ENCODE measurements at places on chromosomes 4 and X.

DNA sequence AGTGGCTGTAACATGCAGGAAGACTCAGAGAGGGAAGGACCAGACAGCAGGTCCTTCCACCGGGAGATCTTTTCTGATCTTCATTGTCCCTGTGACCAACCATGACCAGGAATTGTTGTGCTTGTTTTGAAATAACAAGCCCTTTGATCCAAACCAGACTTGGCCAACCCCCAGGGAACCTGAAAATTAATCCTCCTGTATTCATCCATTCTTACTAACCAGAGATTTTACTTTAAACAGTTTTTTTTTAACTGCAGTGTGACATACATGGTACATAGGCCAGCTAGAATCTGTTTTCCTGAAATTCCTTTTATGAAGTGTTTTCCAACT is 4.0 kb downstream of the WFS1 start:
- no peak for DNase-seq

DNA sequence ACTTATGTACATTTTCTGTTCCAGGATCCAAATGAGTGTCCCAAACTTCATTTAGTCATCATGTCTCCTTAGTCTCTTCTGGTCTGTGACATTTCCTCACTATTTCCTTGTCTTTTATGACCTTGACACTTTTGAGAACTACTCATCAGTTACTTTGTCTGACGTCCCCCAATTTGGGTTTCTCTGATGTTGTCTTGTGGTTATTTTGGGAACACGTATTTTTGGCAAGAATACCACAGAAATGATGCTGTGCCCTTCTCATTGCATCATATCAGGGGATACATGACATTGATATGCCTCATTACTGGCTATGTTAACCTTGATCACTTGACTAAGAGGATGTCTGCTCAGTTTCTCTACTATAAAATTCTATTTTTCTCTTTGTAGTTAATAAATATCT is 308.8 kb downstream of the ZNF674 start:
- no peak for DNase-seq

DNA sequence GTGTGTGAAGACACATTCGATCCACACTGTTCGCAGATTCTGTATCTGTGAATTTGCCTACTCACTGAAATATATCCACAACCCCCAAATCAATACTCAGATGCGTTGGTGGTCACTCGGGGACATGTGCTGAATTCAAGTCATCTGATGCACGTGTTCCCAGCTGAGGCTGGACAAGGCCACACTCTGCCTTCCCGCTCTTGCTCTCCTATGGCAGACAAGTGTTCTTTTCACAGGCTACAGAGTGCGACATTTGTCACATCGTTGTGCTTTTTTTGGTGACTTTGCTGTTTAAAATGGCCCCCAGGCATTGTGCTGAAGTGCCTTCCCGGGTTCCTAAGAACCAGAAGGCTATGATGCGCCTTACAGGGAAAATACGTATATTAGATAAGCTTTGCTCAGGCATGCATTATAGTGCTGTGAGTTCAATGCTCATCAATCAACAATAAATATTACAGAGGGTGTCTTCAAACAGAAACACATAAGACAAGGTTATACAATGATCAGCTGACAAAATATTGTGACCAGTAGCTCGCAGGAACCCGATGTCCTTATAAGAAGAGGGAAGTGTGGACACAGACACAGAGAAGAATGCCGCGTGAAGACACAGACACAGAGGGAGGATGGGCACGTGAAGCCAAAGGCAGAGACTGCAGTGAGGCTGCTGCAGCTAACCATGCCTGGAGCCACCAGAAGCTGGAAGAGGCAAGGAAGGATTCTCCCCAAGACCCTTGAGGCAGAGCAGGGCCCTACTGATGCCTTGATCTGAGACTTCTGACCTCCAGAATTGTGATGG is 42.0 kb downstream of the IRF2 start:
- no peak for DNase-seq

DNA sequence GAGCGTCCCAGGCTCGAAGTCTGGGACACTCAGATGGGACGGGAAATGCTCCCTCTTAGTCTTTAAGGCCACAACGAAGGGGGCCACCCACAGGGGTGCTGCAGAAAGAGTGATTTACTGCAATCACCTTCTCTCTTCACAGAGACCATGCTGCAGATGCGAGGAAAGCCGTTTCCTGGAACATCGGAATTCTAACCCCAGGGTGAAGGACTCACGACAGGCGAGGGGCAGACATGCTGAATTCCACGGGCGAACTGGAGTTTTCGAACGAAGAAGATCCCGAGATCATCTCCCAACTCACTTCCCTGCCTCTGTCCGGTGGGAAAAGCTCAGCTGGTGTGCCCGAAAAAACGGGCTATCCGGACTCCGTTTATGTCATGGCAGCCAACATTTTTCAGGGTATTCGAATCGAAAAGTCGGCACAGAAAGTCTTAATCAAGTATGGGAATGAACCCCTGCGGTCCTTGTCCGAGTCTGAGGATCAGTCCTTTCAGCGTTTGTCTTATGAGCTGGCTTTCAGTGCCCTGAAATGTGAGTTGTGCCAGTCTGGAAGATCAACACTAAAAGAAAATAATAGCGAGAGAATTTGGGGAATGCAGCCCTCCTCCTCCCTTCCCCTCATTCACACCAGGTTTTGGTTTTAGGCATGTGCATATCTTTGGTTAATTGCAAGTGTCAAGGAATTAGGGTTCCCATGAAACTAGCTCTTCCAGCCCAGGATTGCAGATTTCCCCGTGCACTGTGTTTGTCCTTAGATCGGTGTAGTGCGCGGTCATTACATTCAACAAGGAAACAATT is 905 bp downstream of the NSUN7 start:
- no peak for DNase-seq

DNA sequence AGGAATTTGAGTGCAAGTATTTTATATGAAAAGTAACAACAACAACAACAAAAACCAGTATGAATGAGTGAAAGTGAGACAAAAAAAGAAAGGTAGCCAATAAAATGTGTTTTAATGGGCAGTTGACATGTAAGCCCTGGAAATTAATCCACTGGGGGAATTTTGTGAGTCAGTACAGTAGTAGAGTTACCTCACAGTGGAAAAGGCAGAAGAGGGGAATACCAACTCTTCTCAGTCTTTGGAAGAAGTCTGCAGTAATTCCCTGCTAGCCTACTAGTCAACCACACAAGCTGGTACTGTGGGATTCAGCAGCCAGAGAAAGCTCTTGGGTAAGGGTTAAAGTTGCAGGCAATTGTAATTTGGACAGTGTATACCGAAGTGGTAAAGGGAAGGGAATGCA is 76.3 kb upstream of the IL15 start:
- DNase-seq = no peak

DNA sequence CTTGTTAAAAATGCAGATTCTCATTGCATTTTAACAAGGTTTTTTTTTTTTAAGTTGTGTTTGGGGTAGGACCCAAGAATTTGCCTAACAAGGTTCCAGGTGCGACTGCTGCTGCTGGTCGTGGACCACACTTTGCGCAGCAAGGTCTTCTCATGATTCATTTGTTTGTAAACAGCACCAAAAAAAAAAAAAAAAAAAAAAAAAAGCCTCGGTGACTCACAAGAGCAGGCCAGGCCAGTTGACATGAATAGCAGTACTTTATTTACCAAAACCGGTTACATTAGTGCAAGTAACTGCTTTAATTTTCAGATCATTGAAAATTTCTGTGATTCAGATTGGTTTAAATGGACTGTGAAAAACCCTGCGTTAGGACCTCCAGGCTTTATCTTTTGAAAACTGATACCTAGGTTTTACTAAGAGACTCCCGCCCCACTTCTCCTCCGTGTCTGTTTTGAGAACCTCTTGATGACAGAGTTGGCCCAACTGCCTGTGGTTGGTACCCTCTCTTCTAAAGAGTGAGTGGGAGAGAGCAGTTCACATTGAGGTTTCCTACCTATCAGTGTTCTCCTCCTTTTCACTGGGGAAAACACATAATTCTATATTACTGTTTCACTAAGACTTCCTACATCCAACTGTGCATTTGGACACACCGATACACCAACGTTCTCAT is 86.2 kb downstream of the PHEX start:
- no peak for DNase-seq

DNA sequence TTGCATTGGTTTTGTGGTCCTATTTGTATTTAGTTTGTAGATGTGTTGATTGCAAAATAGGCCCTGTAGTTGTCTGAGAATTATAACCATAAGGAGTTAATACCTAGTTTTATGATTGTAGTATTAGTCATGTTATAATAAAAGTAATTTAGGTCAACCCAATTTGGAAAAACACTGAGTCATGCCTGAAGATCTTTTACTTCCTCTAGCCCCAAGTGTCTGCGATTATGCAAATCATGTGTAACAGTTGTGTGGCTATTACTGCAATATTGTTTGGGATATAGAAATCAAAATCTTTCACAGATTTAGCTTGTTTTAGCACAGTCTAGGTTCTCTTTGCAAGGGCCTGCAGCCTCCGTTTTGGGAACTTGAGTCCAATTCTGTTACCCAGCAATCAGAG is 12.6 kb downstream of the SRD5A3 start:
- no peak for DNase-seq

- DNase-seq = no peak
Measured at GRCh38 chr4:13207226-13207625, 276.9 kb downstream of the RAB28 start.

GRCh38 chrX:148577741-148578140 is 77.3 kb downstream of the AFF2 start:
- no peak for DNase-seq

DNA sequence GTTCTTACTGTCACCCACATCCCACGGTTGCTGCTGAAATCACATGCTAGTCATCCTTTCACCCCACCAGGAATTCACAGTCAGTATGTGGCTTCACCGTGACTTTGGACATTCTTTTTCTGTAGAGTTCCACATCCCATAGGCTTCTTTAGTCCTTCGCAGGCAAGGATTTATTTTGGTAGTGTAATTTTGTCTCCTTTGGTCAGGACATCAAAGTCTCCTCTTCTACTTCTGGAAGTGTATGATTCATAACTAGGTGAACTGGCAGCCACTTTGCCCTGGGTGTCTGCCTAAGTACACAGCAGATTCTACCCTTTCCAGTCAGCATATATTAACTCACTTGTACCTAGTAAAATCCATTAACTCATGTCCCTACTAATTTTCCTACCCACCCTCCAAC is 38.3 kb upstream of the MMAA start:
- DNase-seq = no peak

DNA sequence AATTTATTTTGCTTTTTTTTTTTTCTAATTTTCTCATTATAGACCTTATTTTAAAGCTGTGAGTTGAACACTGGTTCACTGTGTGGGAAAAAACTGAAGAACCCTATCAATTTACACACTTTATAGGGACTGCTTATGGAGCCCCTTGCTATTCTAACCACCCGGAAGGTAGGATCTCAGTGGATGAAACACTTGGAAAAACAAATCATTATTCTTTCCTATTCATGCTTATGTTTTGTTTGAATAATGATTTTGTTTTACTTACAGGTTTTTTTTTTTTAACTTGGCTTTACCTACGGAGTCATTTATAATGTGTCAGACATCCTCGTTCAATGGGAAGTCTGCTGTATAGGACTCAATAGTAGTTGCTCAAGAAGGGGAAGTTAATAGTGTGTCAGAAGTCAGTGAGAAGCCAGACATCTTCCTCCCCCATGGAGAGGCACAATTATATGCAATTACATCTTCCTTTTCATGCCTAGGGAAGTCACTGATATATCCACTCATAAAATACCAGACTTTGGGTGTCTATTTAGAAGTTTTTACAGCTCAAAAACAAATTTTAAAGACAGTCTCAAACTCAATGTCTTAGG is 113.2 kb downstream of the ARSF start:
- no peak for DNase-seq

- DNase-seq = no peak
Measured at GRCh38 chr4:10524196-10524833, 67.1 kb upstream of the ZNF518B start.

- DNase-seq = no peak
Measured at GRCh38 chr4:95499291-95499696, 49.5 kb downstream of the UNC5C start.

GRCh38 chrX:121036951-121037350 is 10.5 kb upstream of the GLUD2 start:
- no peak for DNase-seq

- DNase-seq = no peak
Measured at GRCh38 chrX:152575331-152575730, 62.4 kb upstream of the GABRQ start.

DNA sequence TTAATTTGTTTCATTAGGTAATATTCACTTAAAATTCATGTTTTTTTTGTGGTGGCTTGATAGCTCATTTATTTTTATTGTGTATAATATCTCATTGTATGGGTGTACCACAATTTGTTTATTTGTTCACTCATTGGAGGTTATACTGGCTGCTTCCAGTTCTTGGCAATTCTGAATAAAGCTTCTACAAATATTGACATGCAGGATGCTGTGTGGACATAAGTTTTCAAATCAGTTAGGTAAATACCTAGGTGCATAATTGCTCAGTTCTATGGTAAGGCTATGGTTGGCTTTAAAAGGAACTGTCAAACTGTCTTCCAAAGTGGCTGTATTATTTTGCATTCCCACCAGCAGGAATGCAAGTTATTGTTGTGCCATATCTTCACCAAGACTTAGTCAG is 504.5 kb upstream of the GALNTL6 start:
- DNase-seq = peak; percentile 5

DNA sequence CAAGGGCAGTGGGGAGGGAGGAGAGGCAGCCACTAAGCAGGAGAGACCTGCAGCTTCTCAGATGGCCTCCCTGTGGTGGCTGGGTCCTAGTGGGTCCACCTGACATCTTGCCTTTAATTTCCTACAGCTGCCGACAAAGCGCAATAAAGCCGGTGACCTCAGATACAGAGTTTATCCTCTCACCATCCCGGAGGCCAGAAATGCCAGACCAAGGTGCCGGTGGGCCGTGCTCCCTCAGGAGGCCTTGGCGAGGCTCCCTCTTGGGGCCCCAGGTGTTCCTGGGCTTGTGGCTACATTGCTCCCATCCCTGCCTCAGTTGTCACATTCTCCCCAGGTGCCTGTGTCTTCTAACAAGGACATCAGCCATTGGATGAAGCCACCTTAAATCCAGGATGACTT is 103.0 kb downstream of the ADRA2C start:
- DNase-seq = no peak

DNA sequence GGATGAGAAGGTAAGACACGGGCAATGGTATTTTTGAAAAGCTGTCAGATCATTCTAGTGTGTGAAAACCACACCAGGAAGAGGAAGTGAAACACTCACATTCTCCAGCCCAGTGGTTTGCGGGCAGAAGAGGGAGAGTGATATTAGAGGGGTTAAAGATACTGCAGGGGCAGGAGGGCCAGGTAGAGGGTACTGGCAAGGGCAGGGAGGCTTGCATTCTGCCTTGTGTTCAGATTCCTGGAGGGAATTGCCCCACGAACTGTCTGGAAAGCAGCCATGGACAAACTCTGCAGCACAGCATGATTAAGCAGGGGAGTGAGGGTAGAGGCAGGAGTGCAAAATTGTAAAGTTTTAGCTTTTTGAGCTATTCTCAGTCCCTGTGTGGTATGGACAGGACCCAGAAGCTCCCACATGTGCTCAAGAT is 30.9 kb downstream of the NIPAL1 start:
- no peak for DNase-seq

All from NCI-H2081 treated with DMSO at 0.1 percent for 48 hours (cell line).